ENCODE measurements at places on chromosomes 3 and 15.

- DNase-seq: no peak
Measured at GRCh38 chr15:74208496-74208895, 5.9 kb upstream of the STRA6 start.

- DNase-seq: no peak
Measured at GRCh38 chr3:156681002-156681401, 6.6 kb downstream of the TIPARP start.

- DNase-seq: no peak
Measured at GRCh38 chr3:48090166-48090939, 74.1 kb upstream of the MAP4 start.

- DNase-seq: no peak
Measured at GRCh38 chr3:141546586-141546985, 59.8 kb downstream of the RASA2 start.

DNA sequence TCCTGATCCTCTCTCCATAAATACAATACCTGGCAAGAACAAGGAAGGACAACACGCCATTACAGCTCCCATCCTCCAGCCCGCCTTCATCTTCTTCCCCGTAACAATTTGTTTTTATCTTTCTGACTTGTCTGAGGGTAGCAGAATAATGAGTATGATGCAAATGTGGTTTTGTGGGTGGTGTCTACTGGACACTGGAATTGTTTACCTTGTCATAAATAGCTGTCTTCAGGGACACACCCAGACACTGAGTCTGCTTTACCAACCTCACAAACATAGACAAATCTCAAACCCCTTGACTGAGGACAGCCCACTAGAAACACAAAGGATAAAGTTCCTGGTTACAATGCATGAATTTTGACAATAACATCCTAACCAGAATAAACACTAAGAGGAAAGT is 13.4 kb downstream of the WDR72 start:
- DNase-seq: no peak

DNA sequence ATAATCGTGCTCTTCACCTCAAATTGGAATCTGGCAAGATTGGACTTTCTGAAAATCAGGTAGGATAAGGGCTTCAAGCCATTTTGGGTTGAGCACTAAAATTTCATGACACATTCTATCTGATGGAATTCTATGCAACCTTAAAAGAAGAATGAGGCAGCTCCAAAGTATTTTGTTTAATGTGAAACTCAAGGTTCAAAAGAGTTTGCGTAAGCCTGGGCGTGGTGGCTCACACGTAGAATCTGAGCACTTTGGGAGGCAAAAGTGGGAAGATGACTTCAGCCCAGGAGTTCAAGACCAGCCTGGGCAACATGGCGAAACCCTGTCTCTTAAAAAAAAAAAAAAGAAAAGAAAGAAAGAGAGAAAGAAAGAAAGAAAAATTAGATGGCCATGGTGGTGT is 3.6 kb upstream of the PLA1A start:
- DNase-seq: no peak

GRCh38 chr15:66784174-66784573 is 82.1 kb downstream of the SMAD6 start:
- DNase-seq: no peak

GRCh38 chr3:99909714-99910495 is 92.2 kb downstream of the CMSS1 start:
- no peak for DNase-seq

DNA sequence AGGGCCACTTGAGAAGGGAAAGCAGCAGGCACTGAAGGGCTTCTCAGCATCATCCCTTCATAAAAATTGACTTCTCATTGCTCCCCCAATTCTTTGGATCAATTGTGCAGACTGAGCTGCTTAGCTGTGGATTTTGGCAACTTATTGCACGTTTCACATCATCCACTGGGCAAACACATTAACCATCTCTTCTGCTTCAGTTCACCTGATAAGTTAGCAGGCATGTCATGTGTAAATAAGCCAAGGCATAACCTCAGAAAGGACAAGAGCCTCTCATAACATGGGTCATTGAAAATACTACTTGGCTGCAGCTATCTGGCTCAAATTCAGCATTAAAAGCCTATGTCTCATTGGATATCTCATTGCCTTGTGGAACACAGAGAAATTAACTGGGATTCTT is 366.5 kb downstream of the LRRC3B start:
- no peak for DNase-seq
